Karpas-422 (cell line): ENCODE measurements at places on chromosomes 2 and 18. TPM values are rescaled to one million over a fixed set of nuclear protein-coding genes. Genes with fewer than 3 reads are reported as not detected.

DNA sequence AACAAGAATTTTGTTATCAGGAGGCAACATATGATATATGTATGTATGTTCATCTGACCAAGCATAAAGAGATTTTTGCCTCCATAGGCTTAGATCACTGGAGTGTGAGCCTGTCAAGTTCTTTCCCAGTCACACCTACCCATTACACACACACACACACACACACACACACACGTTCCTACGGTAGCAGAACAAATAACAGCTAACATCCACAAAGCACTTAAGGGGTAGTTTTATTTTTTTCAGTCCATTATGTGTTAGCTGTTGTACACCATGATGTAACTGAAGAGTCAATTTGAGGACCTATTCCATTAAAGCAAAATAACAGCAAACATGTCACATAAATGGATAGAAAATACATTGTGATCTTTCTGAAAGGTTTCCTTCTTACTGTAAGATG, 39.5 kb downstream of the UGP2 start:
- H3K4me3 ChIP-seq: no peak overlapping the region
- H3K4me1 ChIP-seq: no peaks in the 10 kb centered on the region
- no peak overlapping the region for H3K27ac ChIP-seq

- H3K36me3 ChIP-seq: peaks cover 43% of the 10 kb centered on the region
- H3K4me3 ChIP-seq: no peak overlapping the region
- no peak for DNase-seq
- peaks cover 18% of the 10 kb centered on the region for H3K4me1 ChIP-seq
- no peak overlapping the region for H3K27ac ChIP-seq
Measured at GRCh38 chr2:55400332-55400731, 19.3 kb downstream of the CCDC88A start.

GRCh38 chr2:142299021-142299420, 168.2 kb upstream of the LRP1B start:
- no peak overlapping the region for H3K4me3 ChIP-seq
- no peak overlapping the region for H3K27ac ChIP-seq
- H3K4me1 ChIP-seq: no peaks in the 10 kb centered on the region
- DNase-seq: no peak
- H3K27me3 ChIP-seq: no peaks in the 10 kb centered on the region
- H3K36me3 ChIP-seq: no peaks in the 10 kb centered on the region

DNA sequence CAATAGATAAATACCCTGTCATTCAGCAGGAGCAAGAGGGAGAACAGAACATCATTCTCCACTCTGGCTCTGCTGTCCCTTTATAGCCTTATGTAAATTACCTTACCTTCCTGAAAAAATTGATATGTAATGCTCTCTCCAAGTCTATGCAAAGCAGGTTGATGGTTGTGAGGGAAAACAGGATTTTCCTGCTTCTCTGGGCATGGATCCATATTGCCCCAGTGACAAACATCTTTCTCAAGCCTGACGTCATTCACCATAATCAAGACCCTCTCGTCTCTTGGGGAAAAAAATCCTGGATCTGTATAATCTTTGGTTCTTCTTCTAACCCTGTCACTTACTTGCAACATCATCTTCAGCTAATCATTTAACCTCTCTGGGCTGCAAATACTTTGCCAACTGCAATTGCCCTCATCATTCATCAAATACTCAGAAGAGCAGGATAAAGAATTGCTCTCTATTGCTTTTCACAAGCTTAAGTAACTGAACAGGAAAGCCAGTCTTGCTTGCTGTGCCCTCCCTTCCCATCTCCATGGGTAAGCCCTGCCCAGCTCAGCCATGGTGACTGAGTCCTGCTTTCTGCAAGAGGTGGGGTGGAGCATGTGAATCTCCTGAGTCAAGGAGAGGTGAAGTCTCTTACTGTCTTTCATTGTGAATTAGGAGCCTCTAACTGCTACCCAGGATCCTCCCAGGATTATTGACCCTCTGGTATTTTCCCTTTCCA, 123.7 kb upstream of the KLF7 start:
- no peaks in the 10 kb centered on the region for H3K27me3 ChIP-seq
- no peaks in the 10 kb centered on the region for H3K36me3 ChIP-seq
- peaks cover 17% of the 10 kb centered on the region for H3K4me1 ChIP-seq
- no peak overlapping the region for H3K4me3 ChIP-seq
- DNase-seq: no peak

- DNase-seq: no peak
- H3K27ac ChIP-seq: no peak overlapping the region
- no peaks in the 10 kb centered on the region for H3K4me1 ChIP-seq
- H3K27me3 ChIP-seq: no peaks in the 10 kb centered on the region
- no peaks in the 10 kb centered on the region for H3K36me3 ChIP-seq
Measured at GRCh38 chr2:232652505-232652851, 19.1 kb downstream of the EFHD1 start.

DNA sequence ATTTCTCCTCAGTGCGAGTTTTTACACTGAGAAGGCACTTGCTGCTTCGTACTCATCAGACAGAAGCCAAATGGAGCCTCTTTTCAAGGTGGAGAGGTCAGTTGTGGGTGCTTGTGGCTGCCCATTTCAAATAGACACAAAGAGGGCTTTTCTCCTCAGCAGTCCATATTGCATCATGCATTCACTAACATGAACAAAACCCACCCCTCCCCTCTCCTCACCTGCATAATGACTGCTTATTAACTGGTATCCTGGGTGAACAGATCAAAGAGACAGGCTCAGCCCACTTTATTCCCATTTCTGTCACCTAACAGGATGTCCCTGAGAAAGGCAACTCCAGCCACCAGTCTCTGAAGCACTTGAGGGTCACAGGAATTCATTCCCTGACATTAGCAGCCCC, 28.9 kb downstream of the KLF7 start:
- H3K4me3 ChIP-seq: no peak overlapping the region
- H3K27me3 ChIP-seq: no peaks in the 10 kb centered on the region
- DNase-seq: no peak
- H3K27ac ChIP-seq: no peak overlapping the region
- H3K36me3 ChIP-seq: no peaks in the 10 kb centered on the region

GRCh38 chr18:52970686-52971085, 630.7 kb downstream of the DCC start:
- H3K4me3 ChIP-seq: no peak overlapping the region
- DNase-seq: no peak
- H3K36me3 ChIP-seq: no peaks in the 10 kb centered on the region

- H3K27ac ChIP-seq: no peak overlapping the region
- H3K4me3 ChIP-seq: no peak overlapping the region
- DNase-seq: no peak
- peaks cover 14% of the 10 kb centered on the region for H3K4me1 ChIP-seq
- H3K27me3 ChIP-seq: no peaks in the 10 kb centered on the region
Measured at GRCh38 chr2:96528700-96529375, 7.7 kb upstream of the ARID5A start.

DNA sequence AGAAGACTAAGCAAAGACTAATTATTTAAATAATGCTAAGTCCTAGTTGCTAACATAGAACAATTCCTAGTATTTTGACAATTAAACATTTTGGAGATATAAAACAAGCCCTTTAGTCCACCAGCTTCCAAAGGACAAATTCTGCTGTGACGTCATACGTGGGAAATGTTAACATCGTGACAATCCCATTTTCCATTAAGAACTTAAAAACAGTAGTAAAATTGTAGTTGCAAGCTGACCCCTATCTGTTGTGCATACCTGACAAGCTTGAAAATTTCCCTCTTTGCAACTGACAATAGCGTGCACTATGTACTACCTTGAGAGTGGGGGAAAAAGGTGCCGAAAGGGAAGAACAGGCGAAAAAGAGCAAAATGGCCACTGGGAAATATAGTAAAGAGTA, 279.8 kb downstream of the ZNF521 start:
- no peak for DNase-seq
- no peaks in the 10 kb centered on the region for H3K4me1 ChIP-seq
- H3K36me3 ChIP-seq: no peaks in the 10 kb centered on the region
- H3K4me3 ChIP-seq: no peak overlapping the region

DNA sequence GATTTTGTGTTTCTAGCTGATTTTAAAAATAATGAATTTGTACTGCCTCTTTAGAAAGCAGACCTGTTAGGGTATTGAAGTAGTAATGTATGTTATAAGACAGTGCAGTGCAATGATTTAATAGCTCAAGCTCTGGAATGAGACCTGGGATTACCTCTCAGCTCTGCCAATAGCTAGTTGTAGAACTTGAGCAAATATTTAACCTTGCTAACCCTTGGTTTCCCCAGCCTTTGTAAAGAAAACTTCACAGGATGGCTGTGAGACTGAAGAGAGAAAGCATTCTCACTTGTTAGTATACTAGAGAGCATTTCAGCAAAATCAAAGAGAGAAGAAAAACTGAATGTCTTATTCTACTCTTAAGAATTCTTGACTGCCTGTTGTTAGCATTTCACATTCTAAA, 293.9 kb downstream of the KIAA1328 start:
- no peaks in the 10 kb centered on the region for H3K36me3 ChIP-seq
- H3K27me3 ChIP-seq: no peaks in the 10 kb centered on the region
- no peak overlapping the region for H3K4me3 ChIP-seq
- no peak overlapping the region for H3K27ac ChIP-seq

Gene UGT1A5
- total RNA-seq: not detected in 2 replicates

Gene LIMS3
- total RNA-seq: 0.26 and 0.40 TPM in 2 replicates

Gene NT5DC4
- total RNA-seq: not detected in 2 replicates

Gene CPLX4
- total RNA-seq: not detected in 2 replicates

Gene CD207
- total RNA-seq: not detected in 2 replicates

Gene PDCD1
- total RNA-seq: 0.07 TPM in 1 of 2 replicates, not detected in the other
